ENCODE measurements at places on chromosomes 13 and 19.

- no peak for DNase-seq
Measured at GRCh38 chr13:51291341-51291740, 48.1 kb upstream of the SERPINE3 start.

DNA sequence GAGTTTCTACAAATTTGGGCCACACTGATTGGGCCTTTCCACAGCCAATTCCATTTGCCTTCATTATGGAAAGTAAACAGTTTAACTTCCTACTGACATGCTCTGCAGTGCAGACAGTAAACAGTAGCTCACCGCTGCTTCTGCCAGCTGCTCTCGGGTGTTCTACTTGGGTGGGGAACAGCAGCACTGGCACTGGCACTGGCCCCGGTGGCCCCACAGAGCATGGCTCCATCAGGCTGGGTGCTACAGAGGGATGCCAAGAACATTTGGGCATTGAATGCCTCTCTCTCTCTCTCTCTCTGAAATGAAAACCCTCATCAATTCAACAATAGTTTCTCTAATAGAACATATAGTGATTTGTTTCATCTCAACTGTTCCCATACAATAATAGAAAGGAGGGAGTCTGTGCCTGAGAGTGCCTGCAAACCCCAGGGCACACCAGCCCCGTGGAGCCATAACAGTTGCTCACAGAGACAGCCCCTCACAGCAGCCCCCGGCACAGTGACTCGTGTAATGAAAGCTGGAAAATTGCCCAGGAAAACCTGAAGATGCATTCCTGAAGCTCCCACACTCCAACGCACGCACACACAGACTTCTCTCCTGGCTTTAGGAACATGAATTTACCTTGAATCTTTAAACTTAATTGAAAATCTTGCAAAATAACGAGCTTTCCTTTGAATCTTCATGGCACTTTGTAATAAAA is 38.2 kb upstream of the GJB6 start:
- DNase-seq, result peak; percentile 14

DNA sequence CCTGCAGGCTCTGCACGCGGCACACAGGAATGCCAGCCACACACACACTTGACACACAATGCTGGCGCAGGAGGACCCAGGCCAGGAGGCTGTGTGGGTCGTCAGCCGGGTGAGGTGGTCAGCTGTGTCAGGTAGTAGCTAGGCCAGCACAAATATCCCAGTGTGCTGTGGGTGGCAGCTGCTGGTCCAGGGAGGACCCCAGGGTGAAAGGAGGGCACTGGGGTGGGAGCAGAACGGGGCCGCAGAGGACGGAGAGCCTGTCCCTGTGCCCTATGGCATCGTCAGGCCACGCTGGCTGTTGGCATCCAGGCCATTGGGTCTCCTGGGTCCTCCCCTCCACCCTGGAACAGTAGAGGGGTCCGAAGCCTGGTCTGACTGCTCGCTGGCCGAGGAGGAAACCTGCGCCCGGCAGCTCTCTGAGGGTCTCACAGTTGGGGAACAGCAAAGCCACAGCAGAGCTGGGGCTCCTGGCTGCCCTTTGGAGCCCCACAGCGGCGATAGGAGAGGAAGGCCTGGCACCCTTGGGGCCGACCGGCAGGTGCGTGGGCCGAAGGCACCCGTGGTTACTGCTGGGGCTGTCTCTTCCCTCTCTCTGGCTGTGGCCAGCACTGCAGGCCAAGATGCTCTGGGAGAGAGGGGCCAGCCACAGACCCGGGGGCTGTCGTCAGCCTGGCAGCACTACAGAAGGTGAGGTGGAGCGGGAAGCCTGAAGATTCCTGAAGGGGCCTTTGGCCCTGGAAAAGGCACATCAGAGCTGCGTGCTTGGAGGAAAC is 27.3 kb downstream of the C13orf46 start:
- DNase-seq, result no peak

DNA sequence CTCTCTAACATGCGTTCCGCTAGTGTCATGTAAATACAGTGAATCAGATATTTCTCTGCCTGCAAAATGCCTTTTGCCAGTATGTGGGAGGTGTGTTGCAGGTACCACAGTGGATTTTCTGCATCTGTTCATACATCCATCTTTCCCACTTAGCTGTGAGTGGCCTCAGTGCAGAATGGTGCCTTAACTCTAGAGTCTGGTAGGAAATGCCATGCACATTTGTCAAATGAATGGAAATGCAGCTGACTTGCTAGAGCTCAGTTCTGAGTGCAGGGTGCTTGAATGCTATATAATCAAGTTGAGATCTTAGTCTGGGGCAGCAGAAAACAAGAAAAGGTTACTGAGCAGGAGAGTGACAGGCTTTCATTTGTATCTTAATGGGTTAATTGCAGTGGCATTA is 68.2 kb downstream of the LRCH1 start:
- DNase-seq, result no peak

DNA sequence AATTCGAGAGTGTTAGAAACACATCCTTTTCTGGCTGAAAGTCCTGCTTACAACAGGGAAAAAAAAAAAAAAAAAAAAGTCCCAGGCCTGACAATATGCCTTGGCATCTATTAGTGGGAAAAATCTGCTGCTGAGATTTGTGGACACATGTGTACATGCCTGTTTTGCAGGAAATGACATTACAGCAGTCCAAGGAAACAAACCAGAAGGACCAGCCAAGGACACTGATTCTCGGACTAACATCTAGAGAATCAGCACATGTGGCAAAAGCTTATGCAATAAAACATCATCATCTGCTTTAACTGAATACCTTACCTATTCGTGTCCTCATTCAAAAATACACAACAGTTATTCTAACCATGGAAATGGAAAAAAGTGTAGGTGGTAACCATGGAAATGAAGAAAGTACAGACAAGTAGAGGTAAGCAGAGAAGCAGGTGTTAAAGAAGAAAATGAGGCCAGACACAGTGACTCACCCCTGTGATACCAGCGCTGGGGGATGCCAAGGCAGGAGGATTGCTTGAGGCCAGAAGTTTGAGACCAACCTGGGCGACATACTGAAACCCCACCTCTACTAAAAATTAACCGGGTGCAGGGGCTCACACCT is 9.4 kb upstream of the DPY19L3 start:
- DNase-seq, result no peak

DNA sequence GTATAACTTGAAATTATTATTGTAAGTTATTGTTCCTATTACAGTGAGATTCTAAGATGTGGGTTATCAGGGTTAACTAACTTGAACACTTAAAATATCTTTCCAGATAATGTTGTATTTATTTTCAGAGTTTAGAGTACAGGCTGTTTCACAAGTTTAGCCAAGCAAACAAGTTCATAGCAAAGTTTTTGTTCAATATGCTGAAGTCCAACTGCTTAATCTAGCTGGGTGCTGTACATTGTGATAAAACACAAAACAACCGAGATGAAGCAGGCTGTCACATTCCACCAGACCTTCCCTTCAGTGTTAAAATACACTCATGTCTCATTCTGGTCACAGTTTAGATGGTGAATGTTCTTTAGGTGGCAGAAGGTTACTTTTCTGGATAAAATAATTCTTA is 148.0 kb upstream of the PCDH20 start:
- DNase-seq, result no peak

- DNase-seq, result no peak
Measured at GRCh38 chr13:35698911-35699576, 222.6 kb upstream of the MAB21L1 start.

DNA sequence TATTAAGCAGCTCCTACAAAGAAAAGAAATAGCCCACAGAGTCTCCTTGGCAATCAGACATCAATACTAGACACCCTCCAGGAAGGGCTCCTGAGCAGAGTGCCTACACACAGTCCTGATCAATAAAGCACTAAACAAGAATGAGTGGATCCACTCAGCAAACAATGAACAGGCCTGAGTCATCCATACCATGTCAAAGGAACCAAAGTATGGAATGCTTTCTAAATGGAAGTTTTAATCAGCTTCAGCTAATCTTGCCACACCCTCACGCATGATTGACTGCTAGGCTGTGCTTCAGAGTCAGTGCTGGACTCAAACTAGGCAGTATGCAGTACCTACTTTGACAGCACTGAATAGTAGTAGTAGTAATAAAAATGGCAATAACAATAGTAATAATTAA is 392.7 kb upstream of the HTR2A start:
- DNase-seq, result no peak

DNA sequence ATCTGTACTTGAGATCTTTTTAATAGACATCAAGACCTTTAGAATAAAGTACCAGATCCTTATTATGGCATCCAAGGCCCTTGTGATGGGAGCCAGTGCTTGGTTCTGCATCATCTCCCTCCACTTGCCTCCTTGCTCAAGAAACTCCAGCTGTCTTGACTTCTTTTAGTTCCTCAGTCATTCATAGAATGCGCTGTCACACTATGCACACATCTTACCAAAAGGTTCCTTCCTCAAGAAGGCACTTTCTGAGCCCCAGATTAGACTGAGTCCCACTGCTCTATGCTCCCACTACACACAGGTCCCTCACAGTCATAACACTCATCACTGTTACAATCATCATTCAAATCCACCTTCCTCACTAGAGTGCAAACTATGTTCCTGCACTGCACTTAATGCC is 57.8 kb upstream of the ITM2B start:
- no peak for DNase-seq

DNA sequence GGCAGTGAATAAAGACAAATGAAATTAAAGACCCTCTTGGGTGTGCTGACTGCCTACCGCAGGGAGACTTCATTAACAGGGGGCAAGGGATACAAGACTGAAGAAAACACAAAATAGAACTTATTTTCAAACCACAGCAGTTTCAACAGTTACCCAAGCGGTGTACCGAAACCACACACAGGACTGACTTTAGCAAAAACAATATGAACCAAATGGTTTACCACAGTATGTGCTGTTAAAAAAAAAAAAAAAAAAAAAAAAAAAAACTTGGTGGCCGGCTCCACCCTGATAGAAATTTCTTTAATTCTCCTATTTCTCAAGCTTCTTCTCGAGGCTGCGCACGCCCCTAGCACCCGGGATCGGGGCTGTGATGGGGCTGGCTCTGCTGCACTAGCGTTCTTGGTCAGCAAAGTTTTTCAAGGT is 42.6 kb downstream of the KLF2 start:
- no peak for DNase-seq

DNA sequence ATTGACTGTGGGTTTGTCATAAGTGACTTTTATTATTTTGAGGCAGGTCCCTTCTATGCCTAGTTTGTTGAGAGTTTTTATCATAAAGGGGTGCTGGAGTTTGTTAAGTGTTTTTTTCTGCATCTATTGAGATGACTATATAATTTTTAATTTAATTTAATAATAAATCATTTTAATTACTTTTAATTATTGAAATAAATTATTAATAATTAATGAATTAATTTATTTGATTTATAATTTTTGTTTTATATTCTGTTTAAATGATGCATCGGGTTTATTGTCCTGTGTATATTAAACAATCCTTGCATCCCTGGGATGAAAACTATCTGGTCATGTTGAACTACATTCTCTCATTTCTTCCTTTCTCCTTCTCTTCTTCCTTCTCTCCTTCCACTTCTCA is 1352.2 kb upstream of the PRR20A start:
- no peak for DNase-seq

GRCh38 chr13:22967669-22968068 is 213.1 kb upstream of the SGCG start:
- DNase-seq, result no peak

GRCh38 chr13:97631158-97631557 is 197.2 kb downstream of the RAP2A start:
- no peak for DNase-seq
